ENCODE measurements at places on chromosomes 11 and 22.

DNA sequence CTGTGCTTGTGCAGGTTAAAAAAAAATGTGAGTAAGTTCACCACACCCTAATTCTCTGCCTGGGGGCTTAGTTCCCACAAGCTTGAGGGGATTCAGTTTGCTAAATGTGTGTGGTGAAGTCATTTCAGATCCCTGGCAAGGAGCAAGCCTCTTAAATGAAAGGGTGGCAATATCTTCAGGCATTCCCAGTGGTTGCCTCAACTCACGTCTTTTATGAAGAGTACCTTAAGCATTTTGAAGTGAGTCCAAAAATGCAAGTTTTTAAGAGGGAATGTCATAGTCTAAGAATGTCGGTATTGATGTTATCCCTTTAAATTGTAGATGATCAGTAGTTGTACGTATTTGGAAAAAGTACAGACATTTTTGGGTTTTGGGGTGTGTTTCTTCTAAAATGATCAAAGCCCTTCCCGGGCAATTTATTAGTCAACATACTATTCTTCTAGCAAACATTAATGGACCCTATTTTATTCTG, 4.9 kb downstream of the TCP11L1 start:
- DNase-seq = peak; percentile 97

- no peak for DNase-seq
These were observed 94.7 kb downstream of the MPPED1 start for GRCh38 chr22:43506487-43506886.

- no peak for DNase-seq
These were observed 539.5 kb upstream of the LUZP2 start for GRCh38 chr11:23957314-23957713.

DNA sequence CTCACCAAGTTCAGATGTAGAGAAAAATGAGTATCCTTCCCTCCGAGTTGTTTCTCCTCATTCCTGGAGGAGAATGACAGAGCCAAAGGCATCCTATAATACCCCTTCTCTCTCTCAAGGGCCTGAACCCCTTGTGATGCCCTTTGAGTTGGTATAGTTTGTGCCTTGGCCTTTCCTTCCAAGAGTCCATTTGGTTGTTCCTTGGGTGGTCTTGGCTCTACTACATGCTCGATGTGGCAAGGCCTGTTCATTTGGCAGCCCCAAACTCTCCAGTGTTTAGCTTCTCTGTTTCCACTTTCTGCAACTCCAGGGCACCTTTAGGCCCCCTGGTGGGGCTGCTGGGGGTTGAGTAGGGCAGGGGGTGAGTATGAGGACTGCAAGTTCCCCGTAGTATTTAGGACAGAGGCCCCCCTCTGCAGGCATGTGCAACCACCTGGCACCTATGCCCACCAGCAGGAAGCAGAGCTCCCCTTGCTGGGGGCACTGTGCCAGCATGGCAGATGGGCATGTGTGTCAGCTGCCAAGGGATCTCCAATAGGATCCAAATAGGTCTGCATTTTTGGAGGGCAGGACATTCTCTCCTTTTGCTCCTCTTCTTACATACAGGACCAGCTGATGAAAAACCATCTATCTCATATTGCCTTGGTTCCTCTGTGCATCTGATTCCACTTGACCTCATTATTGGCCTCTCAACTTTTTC, 217.2 kb upstream of the CADM1 start:
- DNase-seq = no peak

DNA sequence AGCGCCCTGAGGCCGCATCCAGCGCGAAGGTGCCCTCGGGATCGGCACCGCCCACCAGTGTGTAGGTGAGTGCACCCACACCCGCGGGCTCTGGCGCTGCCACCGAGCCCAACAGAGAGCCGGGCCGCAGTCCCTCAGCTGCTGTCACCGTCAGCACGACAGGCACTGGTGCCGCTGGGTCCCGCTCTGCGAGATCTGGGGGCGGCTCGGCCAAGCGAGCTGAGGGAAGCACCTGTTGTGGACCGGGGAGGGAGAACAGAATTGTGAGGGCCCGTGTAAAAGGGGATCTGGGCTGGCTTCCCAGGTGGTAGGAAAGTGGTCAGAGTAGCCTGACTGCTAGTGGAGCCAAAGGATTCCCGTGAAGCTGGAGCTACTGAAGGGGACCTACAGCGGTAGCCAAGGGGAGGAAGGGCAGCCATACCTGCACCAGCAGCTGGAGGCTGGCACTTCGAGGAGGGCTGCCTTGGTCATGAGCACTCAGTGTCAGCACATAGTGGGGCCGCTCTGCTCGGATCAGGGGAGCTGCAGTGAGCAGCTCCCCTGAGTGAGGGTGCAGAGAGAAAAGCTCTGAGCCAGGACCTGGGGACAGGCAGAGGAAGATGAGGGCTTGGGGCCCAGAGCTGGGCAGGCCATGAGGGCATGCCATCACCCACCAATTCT, 11.5 kb upstream of the TPP1 start:
- no peak for DNase-seq

DNA sequence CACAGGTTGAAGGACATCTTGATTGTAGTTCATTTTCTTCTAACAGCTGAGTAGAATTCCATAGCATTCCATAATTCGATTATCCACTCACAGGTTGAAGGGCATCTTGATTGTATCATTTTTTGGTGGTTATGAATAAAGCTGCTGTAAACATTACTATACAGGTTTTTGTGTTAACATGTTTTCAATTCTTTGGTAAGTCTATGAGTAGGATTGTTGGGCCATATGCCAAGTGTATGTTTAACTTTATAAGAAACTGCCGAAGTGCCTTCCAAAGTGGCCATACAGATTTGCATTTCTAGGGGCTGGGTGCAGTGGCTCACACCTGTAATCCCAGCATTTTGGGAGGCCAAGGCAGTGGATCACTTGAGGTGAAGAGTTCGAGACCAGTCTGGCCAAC, 44.6 kb downstream of the ANKRD42 start:
- no peak for DNase-seq

GRCh38 chr22:27124351-27124966, 467.1 kb downstream of the MIAT start:
- no peak for DNase-seq

DNA sequence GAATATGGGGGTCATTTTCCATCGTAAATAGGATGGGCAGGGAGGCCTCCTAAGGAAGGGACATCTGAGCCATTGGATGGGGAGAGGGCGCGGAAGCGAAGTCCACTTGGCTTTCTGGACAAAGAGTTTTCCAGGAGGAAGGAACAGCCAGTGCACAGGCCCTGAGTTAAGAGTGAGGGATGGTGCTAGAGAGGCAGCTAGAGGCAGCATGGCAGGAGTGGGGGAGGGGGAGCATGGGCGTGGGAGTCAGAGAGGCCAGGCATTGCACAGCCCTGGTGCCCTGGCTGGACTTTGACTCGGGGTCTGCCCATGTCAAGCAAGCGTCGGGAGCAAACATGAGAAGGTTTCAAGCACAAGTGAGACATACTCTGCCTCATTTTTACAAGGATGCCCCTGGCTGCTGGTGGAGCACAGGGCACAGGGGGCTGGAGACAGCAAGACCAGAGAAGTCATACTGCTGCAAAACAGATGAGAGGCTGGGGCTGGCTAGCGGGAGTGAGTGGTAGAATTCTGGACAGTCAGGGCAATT, 9.0 kb downstream of the GNAZ start:
- DNase-seq = no peak

DNA sequence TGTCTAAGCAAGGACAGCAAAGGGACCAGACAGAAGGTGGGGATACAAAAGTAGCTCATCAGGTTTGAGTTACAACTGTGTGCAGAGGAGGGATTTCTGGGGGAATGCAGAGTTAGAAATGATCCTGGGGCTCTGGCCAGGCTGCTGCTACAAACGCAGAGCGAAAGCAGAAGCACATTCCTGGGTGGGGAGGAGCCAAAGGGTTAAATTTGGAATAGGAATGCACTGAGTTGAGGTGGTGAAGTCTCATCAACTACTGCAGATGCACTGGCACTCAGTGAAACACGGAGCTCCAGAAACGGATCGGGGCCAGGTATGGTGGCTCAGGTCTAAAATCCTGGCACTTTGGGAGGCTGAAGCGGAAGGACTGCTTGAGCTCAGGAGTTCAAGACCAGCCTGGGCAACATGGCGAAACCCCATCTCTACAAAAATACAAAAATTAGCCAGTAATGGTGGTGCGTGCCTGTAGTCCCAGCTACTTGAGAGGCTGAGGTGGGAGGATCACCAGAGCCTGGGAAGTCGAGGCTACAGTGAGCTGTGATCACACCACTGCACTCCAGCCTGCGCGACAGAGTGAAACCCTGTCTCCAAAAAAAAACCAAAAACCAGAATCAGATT, 3.2 kb downstream of the CHKA start:
- DNase-seq = no peak
